ENCODE measurements at places on chromosomes 7 and 10.

DNA sequence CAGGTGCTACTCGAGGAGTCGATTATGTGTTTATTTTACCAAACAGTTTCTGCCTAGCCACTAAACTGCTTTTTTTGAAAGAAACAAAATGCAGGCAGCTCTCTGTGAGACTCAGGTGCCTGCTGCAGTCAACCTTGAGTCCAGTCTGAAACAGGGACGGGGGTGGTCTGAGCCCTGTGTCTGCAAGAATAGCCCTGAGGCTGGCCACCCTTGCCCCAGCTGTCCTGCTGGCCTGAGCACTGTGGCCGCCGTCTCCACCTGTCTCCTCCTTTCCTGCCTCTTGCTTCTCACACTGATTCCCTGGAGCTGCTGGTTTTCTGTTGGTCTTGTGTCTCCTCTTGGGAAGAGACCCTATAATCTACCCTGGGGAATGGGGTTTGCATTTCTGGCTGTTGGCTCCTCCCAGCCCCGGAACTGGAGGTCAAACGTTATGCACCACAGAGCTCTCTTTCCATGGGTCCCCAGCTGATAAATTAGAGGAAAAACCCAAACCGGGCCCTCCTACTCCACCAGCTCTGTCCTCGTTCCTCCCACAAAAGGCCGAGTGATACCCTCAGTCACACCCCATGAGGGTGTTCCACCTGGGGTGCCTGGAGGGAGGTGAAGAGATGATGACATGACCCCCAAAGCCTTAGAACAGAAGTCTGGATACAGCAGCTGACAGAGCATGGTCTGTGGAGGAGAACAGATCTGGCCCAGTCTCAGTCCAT is 15.0 kb upstream of the SLC18A3 start:
- no peak for DNase-seq

DNA sequence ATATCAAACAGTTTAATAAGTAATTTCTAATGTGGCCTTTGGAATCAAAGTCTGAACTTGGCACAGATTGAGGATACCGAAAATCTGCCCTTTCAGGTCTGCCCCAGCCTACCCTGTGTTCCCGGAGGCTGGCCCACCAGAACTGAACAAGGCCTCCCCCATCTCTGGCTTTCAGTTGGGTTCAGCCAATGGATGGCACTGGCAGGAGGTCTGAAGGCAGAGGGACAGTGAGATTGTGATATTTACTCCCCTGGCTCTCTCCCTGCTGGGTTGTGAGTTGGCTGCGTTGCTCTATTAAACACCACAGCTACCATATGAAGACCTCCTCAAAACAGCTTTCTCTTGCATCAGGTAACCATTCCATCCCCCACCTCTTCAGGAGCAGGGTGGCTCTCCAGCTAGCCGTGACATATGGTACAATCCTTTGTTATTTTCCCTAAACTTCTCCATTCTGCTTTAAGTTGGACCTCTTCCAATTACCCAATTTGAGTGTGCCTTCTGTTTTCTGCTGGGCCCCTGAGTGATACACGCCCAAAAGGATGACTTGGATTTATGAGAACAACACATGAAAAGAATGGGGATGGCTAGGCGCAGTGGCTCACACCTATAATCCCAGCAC is 28.1 kb downstream of the DNMBP start:
- no peak for DNase-seq

DNA sequence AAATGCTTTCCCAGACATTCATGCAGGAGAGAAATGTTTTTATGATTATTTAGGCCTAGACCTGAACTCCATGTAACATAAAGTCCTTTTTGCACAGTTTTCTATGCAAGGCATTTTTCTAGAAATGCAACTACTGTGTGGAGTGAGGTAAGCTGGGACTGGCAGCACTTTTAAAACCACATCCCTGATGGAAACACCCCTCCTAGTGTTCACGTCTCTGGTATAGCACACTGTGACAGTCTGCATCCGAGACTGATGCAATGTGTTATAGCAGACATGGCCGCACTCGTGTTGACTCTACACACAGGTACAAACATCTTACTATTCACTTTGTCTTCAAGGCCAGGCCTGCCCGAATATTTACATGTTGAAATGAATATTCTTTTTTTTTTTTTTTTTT is 19.3 kb upstream of the ERCC6 start:
- no peak for DNase-seq

DNA sequence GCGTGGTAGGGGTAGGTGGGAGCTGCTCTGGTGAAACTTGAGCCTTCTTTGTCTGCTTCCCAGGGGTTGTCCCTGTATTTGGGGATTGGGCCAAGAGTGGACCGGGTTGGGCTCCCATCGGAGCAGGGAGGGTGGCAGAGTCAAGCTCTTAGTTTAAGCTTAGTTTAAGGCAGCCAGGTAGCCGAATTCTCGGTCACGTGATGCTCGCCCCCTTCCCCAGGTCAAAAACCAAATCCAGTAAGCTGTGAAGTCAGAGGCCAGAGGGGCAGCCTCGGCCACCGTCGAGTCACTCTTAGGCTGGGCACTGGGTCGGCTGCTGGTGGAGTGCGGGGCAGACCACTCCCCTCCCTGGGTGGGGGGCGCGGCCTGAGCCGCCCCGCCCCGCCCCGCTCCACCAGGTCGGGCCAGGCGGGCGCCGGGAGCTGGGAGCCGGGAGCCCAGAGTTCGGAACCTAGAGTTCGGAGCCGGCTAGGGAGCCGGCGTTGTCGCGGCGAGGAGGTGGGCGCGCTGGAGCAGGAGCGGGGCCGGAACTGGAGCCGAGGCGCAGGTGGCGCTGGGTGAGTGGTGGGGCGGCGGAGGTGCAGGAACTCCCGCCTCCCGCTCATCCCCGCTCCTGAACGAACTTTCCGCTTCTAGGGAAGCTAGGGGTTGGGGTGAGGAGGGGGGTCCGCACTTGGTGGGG is 2.8 kb upstream of the LZTS2 start:
- DNase-seq, result no peak

DNA sequence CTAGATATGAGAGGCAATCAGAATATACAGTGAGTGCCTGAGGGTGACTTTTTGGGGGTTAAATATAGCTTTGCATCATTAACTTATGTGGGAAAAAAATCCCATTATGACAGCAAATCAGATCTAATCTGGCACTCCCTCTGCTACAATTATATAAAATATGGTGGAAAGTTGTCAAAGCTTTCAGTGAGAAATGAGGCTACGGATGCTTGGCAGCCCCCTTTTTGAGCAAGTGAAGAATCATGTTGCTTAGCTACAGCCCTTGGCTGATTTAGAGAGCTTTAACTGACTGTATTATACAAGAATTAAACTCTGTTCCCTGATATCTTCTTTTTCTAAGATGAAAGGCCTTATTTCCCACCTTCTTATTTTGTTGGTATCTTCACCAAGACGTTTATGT is 57.4 kb downstream of the GPR158 start:
- no peak for DNase-seq

DNA sequence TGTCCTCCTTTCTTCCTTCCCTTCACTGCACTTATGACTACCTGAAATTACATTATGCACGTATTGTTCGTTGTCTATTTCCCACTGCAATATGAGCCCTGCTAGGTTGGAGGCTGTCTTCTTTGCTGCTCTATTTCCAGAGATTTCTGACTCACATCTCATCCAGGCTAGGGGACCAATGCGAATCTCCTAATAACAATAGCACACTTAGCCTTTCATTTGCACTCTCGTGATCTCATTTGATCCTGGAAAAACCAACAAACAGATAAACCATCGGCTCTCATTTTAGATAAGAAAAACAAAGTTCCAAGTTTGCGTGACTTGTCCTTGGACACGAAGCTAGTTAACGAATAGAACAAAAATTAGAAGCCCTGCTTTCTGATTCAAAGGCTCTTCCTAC is 1.4 kb downstream of the ZNF438 start:
- no peak for DNase-seq

- DNase-seq, result no peak
Measured at GRCh38 chr7:20439416-20440185, 108.9 kb downstream of the ITGB8 start.

Data from activated CD4-positive, alpha-beta T cell treated with anti-CD3 and anti-CD28 coated beads for 1 hour (primary cell).